ENCODE measurements at places on chromosomes 7 and 10. TPM values are rescaled to one million over a fixed set of nuclear protein-coding genes. Genes with fewer than 3 reads are reported as not detected.

DNA sequence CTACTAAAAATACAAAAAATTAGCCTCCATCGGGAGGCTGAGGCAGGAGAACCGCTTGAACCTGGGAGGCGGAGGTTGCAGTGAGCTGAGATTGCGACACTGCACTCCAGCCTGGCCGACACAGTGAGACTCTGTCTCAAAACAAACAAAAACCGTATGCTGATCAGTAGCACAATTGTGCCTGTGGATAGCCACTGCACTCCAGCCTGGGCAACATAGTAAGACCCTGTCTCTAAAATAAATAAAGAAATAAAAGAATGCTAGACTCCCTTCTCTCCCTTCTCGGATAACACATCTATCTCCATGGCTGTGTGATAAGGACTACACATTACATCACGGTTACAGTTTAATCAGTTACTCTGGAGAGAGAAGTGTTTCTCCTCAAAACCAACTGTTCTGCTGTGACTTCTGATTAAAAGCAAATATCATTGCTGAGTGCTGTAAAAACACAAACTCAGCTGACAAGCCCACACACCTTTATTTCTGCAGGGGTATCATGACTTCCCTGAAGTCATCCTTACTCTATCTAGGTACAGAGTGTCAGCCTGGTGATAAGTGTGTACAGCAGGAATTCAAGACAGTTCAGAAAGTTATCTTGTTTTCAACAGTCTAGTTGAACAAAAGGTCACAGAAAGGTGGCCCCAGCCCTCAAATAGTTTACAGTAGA, 5.3 kb upstream of the ARHGAP19 start:
- no peak for DNase-seq

DNA sequence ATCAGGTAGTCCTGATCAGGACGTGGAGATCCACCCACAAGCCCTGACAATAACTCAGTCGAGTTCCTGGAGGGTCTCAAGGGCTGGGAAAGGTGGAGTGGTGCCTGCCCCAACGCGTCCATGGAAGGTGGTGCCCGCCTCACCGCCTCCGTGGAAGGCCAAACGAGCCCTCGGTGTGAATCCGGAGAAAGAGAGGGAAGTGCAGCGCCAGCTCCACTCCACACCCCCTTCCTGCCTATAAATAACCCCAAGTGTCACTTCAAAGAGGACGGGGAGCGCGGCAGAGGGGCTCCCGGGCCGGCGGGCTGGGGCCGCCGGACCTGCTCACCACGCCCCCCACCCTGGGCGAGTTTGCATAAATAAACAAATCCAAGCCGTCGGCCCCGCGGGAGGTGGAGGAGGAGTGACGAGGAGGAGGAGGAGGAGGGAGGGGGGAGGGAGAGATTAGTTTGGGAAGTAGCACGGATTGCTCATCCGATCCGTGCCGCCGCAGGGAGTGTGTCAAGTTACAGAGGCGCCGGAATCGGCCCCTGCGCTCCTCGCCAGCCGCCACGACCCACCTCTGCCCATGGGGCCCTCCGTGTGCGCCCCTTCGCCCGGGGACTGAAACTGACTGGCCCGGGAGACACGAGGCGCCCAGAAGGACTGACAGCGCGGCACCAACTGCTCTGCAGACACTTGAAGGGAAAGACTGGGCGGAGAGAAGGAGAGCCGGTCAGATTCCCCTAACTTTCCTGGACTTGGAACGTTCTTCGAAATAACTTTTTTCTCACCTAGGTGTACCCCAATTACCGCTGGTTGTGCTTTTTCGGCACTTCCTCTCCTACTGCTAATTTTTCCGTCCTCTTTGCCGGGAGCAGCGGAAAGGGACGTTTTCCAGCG, at the start of gene COL13A1:
COL13A1 (plus strand) TSS at position 473 of the 882 bp plus-strand sequence. CDS start 518 bp downstream, outside the sequence.
- peak; percentile 60 for DNase-seq

DNA sequence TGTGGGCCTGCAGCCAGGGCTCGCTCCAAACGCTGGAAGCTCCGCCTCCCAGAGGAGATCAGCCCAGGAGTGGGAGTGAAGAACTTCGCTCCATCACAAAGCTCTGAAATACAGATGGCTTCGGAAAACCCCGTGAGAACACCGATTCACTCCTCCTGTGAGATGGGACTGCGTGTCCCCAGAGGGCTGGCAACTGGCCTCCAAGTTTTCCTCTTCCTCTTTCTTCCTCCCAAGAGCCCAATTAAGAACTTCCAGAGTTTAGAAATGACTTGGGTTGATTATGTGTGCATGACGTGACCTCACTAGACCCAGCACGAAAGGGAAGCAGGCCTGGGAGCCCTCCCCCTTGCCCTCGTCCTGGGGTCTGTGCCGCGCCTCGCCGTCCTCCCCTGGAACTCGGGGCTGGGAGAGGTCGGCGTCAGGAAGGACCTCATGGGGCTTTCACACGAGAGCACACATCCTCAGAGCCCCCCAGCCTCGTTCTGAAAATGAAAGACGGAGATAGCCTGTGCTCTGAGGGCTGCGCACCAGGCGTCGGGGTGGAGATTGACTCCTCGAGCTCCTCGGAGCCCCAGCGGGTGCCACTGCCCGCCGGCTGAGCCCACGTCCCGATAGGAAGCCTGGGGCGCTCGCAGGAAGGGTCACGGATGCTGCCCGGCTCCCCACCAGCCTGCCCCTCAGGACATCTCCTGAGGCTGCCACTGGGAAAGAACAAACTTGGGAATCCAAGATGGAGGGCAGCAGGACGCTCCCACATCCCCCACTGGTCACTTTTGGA, 37.8 kb downstream of the PTPRN2 start:
- no peak for DNase-seq

The VPS37D gene
- 2.4 TPM for total RNA-seq

All from HFFc6 (cell line).